ENCODE measurements at places on chromosomes 11 and 22.
A peak's percentile ranks its signal among the peaks of the same experiment; 100 is the strongest.

DNA sequence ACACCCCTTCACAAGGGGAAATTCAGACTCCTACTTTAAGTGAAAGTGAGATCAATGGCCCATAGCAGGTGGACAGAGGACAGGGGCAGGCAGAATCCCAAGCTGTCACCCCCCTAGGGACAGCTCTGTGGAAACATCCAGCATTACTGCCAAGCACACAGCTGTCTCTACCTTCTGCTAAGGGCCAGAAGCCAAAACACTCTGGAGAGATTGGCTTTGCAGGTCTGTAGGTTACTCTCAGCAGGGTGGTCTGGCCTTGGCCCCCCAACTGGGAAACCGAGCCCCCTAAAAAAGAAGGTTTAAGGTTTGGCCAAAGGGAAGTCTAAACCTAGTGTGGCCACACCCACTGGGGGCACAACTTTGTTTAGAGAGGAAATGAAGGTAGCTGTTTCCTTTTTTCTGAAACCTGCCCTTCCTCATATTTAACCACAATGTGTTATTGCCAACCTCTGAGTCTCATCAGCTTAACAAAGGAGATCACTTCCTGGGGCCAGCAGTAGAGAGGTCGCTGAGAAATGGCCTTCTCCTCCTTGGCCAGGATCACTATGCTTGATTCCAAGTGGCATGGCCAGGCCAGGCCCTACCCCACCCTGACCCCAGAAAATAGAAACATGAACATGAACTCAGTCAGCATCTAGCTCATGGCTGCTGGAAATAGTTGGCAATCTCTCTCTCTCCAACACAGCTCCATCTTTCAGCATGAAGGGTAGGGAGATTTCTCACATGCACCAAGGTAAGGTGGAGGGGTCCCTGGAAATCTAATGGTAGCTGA is 25.9 kb upstream of the SCARF2 start:
- DNase-seq, result peak; percentile 40

- DNase-seq, result no peak
Observed at GRCh38 chr11:104246590-104246989, 82.6 kb upstream of the PDGFD start.

- DNase-seq, result no peak
Observed at GRCh38 chr11:107446822-107447431, 10.7 kb downstream of the CWF19L2 start.

- DNase-seq, result no peak
Observed at GRCh38 chr11:111736181-111736590, 30.0 kb downstream of the PPP2R1B start.

- DNase-seq, result no peak
Observed at GRCh38 chr22:41840216-41840615, 7.3 kb downstream of the SREBF2 start.

Measured in T-cell (primary cell).